CD4-positive, alpha-beta T cell treated with Interleukin-15 for 1 hour (primary cell): ENCODE measurements at places on chromosomes 12 and 14.
A peak's percentile ranks its signal among the peaks of the same experiment; 100 is the strongest.

DNA sequence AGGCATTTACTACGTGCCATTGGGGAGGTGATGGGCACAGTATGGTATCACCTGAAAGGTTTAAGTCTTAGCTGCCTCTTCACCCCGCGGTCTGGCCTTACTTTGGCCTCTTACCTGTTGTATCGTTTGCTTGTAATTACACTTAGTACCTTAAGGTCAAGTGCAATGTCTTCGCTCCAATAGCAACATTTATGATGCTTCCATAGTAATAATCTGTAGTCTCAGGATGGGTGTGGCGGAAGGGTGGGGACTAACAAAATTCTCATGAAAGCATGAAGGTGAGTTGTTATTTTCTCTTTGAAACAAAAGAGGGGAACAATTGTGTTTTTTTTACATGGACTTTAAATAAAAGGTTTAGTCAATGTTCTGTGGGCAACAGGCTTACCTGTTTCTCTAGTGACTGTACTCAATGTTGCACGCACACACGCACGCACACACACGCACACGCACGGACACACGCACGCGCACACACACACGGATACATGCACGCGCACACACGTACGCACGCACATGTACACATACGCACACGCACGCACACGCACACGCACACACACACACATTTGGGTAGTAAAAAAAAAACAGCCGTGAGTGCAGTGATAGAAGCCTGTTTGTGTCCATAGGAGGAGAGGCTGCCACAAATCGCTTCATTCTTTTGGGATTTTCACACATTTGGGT is 91.4 kb downstream of the DNAH10 start:
- no peak for DNase-seq

DNA sequence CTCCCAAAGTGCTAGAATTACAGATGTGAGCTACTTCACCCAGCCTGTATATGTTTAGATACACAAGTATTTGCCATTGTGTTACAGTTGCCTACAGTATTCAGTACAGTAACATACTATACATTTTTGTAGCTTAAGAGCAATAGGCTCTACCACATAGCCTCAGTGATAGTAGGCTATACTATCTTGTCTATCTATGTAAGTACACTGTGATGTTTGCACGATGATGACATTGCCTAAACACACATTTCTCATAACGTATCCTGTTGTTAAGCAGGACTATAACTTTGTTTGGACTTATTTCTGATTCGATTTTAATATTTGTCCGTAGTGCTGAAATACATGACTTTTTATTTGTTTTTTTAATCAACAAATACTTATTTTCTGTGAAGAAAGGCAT is 129.2 kb downstream of the PCNX1 start:
- no peak for DNase-seq

DNA sequence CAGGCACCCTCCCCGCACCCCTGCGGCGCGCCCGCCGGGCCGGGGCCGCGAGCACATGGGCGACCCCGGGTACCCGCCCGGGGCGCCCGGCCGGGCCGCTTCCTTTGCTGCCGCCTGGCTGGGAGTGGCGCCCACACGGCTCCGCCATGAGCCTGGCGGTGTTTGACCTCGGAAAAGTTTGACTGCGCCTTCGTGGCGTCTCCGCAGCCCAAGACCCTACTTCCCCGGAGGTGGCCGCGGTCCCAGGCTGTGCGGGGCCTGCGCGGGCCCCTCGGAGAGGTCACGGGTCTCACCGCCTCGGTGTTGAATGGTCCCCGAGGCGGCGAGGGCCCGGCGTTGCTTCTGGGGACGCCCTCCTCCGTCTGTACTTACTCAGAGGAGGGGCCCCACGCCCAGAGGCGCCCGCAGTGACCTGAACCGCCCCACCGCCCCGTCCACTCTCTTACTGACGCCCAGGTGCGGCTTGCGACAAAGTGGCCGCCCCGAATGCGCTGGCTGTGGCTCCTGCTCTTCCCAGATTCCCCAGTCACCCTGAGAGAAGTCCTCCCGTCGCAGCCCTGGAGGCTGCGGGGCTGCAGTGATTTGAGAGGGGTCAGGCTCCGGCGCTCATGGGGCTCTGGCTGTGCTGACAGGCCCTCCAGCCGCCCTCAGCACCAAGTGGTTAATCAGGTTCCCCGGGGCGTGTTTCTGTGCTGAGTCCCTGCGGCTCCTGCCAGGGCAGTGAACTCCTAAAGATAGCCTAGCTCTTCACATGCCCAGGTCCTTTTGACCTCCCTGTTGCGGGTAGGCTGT is 5.8 kb downstream of the KMT5A start:
- no peak for DNase-seq

GRCh38 chr12:116046039-116046438 is 231.5 kb downstream of the MED13L start:
- DNase-seq = no peak

DNA sequence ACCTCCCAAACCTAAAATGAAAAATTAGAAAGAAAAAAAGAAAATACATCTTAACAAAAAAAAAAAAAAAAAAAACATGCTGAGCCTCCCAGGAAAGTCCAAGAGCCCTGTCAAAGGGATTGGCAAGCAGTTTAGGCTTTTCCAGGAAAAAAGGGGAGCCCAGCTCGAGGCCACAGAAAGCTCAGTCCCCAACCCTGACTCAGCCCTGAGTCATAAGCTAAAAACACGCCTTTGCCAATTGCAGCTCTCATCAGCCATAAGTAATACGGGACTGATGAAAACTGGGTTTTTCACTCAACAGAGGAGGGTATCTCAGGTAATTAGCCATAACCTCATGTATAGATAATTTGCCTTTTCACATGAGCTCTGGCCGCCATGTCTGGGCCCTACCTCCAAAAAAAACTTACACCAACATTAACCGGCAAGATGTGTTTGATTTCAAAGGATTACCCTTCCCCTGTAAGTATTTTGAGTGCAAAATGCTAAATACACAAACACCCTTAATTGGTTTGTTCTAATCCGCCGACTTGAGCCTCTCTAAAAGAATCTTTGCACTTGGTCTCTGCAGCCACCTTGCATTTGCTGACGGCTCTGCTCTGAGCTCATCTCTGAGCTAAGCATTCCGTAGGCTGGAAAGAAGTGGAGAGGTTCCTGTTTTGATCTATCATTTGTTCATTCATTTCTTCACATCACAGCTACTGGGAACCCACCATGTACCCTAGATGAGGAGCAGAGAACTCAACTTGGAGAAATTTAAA is 319.2 kb downstream of the BCL11B start:
- no peak for DNase-seq

DNA sequence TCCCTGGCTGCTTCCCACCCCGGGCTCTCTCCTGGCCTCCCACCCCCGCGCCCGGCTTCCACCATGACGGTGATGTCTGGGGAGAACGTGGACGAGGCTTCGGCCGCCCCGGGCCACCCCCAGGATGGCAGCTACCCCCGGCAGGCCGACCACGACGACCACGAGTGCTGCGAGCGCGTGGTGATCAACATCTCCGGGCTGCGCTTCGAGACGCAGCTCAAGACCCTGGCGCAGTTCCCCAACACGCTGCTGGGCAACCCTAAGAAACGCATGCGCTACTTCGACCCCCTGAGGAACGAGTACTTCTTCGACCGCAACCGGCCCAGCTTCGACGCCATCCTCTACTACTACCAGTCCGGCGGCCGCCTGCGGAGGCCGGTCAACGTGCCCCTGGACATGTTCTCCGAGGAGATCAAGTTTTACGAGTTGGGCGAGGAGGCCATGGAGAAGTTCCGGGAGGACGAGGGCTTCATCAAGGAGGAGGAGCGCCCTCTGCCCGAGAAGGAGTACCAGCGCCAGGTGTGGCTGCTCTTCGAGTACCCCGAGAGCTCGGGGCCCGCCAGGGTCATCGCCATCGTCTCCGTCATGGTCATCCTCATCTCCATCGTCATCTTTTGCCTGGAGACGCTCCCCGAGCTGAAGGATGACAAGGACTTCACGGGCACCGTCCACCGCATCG is 1.8 kb downstream of the KCNA1 start:
- no peak for DNase-seq

GRCh38 chr12:106747973-106748436 is 26.5 kb upstream of the RIC8B start:
- DNase-seq = peak; percentile 54

DNA sequence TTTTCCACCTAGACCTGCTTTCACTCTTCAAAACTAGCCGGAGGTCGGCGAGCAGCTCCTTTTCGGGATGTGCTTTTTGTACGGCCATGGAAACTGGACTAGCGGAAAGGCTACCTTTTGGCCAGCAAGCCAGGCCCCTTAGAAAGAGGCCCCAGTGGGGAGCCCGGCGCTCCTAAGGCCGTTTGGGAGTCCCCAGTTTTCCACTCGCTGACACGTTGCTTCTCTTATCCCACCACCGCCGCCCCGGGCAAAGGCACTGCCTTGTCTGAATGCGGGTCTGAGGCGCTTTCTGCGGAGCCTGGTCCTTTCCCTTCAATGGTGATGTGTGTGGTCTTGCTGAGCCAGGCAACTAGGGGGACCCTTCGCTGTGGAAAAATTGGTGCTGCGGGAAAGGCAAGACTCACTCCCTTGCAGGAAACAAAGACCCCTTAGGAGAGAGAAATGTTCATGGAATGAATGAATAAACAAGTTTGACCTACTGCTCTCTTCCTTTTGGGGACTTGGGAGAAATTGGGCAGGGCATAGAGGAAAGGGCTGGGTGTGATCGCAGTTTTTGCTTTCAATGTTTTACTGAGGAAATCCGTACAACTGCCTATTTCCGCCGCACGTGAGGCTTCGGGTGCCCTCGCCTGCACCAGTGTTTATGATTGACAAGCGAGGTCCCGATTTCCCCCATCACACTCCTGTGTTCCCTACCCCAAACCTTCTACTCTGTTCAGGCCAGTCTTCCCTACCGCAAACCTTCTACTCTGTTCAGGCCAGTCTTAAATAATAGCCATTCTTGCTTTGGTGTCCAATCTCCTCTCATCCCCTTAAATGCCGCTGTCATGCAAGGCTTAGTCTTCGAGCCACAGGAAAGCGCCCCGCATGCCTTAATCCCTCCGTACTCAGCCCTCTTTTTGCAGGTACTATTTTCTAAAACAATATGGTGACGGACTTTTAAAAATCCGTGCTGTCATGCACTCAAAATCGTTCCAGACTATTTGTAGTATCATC is 1.0 kb upstream of the SLC38A2 start:
- DNase-seq = peak; percentile 29

GRCh38 chr12:90989686-90990111 is 15.1 kb downstream of the EPYC start:
- DNase-seq = no peak

DNA sequence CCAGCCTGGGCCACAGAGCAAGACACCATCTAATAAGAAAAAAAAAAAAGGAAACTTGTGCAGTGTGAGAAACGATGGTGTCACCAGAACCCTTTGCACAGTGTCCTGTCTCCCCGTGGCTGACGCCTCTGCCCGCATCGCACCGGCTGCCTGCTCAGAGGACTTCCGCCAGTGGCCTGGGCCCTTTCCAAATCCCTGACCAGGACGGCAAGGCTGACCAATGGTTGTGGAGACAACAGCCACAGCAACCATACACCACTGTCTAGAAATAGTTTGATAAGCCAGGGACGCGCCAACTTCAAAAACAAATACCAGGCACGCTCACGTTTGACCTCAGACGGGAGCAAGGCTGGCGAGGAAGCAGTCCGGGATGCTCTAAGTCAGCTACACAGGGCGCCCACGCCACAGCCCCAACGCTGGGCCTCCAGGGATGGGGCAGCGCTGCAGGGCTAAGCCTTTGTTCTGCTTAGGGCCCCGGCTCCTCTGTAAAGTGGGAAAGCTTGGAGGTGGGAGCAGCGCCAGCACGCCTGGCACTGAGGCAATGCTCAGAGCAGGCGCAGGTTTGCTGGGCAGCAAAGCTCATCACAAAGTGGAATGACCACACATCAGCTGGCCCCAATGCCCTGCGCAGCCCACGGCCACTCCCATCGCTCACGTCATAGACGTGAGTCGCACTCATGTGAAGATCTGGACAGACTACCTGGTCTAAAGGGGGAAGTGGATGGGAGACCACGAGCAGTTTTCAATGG is 12.5 kb downstream of the PGAM5 start:
- no peak for DNase-seq

GRCh38 chr14:71474301-71475265 is 457.6 kb upstream of the RGS6 start:
- DNase-seq = no peak

GRCh38 chr14:68518761-68519670 is 273.9 kb downstream of the ZFP36L1 start:
- no peak for DNase-seq

GRCh38 chr12:125208942-125209341 is 143.7 kb downstream of the AACS start:
- DNase-seq = no peak

DNA sequence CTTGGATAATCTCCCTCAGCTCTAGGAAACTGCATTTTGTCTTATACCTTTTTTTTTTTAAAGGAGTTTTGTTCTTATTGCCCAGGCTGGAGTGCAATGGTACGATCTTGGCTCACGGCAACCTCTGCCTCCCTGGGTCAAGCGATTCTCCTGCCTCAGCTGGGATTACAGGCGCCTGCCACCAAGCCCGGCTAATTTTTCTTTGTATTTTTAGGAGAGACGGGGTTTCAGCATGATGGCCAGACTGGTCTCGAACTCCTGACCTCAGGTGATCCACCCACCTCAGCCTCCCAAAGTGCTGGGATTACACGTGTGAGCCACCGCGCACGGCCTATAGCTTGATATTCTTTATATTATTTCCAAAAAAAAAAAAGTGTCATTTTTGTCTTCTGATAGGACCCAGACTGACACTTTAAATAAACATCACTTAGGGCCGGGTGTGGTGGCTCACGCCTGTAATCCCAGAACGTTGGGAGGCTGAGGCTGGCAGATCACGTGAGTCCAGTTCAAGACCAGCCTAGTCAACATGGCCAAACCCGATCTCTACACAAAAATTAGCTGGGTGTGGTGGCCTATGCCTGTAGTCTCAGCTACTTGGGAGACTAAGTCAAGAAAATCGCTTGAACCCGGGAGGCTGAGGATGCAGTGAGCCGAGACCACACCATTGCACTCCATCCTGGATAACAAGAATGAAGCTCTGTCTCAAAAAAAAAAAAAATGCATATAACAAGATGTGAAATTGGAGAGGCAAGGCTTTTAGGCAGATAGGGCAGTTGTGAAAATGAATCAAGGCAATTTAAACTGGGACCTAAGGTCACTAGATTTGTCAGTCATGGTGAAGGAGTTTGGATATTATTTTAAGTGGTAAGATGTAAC is 18.4 kb downstream of the SLC2A3 start:
- DNase-seq = no peak

- no peak for DNase-seq
Observed at GRCh38 chr14:56581041-56581727, 1.6 kb downstream of the TMEM260 start.

DNA sequence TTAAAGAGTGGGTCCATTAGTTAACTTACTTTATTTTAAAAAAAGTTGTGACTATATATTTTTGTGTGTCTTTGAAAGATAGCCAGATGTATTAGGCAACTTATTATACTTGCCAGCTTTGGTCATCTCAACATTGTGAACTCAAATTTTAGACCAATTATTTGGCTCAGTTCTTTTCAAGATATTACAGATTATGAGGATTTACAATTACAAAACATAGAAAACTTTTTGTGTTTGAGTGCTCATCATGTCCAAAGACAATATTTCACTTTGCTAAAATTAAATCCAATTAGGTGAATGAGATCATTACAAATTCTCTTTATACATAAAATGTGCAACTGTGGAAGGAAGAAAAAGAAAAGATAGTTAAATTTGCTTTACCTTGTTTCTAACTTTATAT is 18.3 kb upstream of the PDE3A start:
- no peak for DNase-seq
